RWPE2 (cell line): ENCODE measurements at places on chromosomes 6 and 20.
A peak's percentile ranks its signal among the peaks of the same experiment; 100 is the strongest.

DNA sequence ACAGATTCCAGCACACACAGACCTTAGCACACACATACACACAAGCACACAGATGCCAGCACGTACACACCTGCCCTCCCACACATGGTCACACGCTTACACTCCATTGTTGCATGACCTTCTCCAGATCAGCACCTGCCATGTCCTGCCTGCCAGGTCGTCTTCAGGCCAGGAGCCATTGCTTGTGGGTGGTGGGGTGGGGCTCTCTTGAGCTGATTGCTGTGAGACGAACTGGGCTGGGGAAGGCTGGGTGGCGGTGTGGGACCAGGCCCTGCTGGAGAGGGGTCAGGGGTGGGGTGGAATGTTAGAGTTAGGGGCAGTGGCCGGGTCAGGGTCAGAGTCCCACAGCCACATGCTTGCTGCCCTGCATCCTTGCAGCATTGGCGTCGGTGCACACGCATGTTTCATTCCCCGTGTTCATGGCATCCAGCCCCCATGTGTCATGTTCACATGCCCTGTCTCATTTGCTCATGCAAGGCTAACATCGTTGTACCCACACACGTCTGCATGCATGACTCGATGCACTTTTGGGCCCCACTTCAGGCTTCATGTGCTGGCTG lies 6.5 kb upstream of the NPBWR2 start:
- peak; percentile 77 for DNase-seq

DNA sequence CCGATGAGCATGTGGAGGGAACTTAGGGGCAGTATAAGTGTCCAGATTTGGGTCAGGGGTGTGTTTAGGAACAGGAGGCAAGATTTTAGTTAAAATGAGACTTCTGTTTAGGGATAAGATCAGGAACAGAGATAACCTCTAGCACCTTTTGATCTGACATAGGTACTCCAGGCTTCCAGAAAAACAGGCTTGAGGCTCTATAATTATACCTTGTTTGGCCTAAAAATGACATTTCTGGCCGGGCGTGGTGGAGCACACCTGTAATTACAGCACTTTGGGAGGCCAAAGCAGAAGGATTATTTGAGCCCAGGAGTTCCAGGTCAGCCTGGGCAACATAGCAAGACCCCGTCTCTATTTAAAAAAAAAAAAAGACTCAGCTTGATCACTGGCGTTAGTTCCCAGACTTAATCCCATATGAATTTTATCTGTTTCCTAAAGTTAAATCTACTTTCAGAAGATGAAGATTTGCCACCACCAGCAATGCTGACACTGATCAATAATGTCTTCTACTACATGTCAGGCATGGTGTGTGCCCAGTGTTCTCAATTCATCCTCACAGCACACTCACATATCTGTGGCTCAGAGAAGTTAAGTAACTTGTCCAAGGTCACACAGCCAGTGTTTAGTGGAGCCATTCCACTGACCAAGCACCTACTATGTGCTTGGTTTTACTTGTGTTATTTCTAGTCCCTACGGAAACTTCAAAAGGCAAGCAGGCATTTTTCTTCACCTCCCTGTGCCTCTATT lies 6.0 kb upstream of the TULP1 start:
- DNase-seq, result no peak

GRCh38 chr20:9978397-9979004 lies 56.3 kb upstream of the ANKEF1 start:
- DNase-seq, result no peak

- no peak for DNase-seq
Observed at GRCh38 chr6:15368873-15369272, 123.0 kb downstream of the JARID2 start.

- no peak for DNase-seq
Observed at GRCh38 chr6:132354517-132355167, 46.6 kb downstream of the MOXD1 start.

GRCh38 chr20:8812817-8813216 lies 256.1 kb upstream of the PLCB4 start:
- DNase-seq, result no peak

- no peak for DNase-seq
Observed at GRCh38 chr6:67121115-67121514, 1414.1 kb upstream of the EYS start.

DNA sequence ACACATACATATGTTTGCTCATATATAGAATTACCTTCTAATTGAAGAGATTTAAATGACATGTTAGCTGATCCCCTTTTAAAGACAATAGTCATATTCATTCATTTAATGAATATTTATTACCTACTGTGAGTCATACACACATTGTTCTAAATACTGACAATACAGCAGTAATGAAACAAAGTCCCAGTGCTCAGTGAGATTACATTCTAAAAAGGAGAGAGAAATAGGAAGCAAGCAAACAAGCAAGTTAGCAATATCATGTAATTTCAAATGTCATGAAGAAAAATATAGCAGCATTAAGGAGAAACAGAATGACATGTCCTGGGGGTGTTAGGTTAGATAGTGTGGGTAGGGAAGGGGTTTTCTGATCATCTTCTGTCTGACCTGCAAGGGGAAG lies 136.3 kb downstream of the ADGRB3 start:
- DNase-seq, result no peak

- no peak for DNase-seq
Observed at GRCh38 chr6:2818593-2818992, 23.1 kb downstream of the SERPINB1 start.

- no peak for DNase-seq
Observed at GRCh38 chr20:51757226-51757625, 11.0 kb downstream of the ATP9A start.

GRCh38 chr20:34644345-34644744 lies 32.5 kb downstream of the PIGU start:
- no peak for DNase-seq

- DNase-seq, result no peak
Observed at GRCh38 chr6:57173886-57174510, 1.9 kb downstream of the BAG2 start.

GRCh38 chr6:154893917-154894316 lies 101.2 kb upstream of the TIAM2 start:
- DNase-seq, result no peak

DNA sequence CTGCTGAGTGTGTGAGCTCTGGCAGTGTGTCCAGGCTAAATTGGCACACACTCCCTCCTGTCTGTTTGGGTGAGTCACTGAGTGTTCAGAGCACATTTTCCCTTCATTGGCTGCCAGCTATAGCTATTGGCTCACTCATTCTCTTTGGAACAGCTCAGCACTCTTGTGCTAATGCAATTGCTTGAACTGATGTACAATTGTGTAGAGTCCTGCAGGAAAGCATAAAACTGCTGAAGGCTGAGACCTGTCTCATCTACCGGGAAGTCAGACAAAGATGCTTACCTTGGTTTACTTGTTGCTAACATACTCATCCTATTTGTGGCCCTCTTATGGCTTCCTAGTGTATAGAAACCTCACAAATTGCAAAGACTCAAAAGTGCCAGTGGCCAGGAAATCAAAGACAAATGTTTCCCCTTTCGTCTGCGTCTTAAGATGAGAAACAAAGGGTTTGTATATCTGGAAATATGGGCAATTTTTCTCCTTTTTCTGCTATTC lies 351.0 kb downstream of the BCKDHB start:
- peak; percentile 76 for DNase-seq

GRCh38 chr6:14747881-14748520 lies 497.9 kb upstream of the JARID2 start:
- DNase-seq, result no peak

DNA sequence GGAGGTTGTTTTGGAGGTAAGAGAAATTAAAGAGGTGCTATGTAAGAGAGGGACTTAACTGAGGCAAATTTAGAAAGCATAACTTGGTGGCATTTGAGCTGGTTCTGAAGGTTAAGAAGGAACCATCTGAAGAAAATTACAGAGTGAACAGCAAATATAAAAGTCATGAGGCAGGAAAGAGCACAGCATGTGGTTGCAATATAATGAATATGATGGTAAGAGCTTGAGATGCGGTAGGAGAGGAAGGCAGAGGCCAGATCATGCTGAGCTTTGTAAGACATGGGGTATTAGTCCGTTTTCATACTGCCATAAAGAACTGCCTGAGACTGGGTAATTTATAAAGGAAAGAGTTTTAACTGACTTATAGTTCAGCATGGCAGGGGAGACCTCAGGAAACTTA lies 279.1 kb downstream of the UTRN start:
- no peak for DNase-seq

GRCh38 chr6:155089746-155090145 lies 94.6 kb downstream of the TIAM2 start:
- DNase-seq, result no peak
